AG04450 (cell line): ENCODE measurements at places on chromosomes 7 and 10.

GRCh38 chr10:94075506-94075905, 81.8 kb downstream of the PLCE1 start:
- DNase-seq, result no peak

DNA sequence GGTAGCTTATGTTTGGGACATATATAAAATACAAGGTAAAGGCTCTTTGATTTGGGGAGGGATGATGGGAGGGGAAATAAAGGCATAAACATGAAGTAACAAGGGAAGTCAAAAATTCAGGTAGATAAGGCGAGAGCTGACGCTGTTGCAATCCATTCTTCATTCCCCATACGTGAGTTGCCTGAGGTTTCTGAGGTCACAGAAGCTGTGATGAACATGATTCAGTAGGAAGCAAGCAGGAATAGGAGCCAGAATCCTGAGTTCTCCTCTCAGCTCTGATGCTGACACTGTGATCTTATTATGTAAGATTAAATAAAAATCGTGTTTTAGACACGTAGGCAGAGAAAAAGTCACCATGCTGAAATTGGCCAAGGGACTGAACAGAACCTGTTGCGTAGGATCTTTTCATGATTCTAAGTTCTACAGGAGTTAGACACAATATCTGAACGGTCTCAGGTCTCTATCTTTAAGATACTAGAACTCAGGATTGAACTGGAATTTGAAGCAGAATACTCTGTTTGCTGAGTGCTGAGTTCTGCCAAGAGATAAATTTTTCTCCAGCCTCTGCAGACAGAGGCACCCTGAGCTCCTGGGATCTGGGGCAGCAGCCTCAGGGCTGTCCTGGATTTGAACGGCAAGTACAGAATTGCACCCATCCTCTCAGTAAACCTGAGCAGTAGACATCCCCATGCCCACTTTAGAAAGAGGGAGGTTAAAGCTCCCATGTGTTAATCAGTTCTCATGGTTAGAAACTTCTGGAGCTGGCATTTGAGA, 21.0 kb downstream of the KLF6 start:
- no peak for DNase-seq

DNA sequence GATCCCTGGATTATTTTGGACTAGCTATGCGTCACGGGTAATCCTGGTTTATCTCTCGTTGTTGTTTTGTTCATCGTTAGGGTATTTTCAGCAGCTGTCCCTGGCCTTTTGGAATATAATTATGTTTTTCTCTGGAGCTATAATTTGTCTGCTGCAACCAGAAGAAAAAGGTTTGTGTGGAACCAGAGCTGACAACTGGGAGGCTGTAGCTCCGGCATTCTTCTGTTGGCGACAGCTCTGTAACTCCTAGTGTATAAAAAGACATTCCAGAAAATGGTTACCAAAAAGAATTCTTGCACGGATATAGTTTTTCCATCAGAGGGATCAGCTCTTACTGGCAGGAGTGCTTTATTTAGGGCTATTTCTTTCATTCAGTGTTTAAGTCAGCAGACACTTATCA, 130.9 kb upstream of the PRR15 start:
- DNase-seq, result no peak

DNA sequence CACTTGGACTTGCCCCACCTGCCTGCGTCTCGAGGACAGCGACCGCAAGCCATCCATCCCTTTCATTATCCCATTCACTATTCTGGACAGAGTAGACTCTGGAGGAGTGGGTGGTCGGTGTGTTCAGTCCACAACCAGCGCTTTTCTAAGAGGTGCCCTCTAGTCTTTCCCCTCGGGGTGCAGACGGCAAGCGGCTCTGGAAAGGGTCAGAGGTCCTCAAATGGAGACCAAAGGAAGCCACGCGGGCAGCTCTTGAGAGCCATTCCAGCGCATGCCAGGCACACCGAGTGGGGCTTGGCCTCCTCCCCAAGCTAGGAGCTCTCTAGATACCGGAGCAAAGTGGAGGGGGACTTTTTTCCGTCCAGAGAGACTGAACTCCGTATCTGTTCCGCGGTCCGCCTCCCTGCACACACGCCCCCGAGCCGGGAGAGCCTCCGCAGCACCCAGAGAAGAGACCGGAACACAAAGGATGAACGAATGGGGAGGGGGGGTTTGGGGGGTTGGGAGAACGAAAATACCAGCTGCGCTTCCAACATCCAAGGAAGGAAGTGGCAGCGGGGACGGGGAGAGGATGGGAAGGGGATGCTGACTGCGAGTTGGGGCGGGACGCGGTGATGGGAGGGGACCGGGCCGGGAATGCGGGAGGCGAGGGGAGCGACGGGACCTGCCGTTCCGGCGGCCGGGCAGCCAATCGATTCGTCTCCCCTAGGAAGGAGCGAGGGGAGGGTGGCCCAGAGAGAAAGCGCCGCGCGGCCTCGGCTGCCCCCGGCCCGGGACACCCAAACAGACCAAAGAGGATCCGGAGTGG, 515 bp downstream of the GSDME start:
- peak; percentile 26 for DNase-seq

GRCh38 chr10:119772334-119772733, 46.5 kb downstream of the INPP5F start:
- no peak for DNase-seq

DNA sequence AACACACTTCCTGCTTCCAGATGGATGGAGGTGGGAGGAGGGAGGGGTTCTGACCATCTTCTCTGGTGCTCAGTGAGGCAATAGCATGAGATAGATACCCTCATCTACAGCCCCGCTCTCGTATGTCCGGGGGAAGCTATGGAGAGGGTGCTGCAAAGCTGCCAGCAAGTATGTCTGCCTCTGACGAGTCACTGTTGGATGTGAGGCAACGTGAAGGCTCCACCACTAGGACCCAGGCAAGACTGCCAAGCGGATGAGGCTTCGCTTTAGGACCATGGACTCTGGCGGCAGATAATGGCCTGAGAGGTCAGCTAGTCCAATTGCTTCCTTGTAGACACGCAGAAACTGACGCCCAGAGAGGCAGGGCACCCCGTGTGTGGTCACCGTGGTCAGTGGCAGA, 601.6 kb downstream of the PTPRN2 start:
- no peak for DNase-seq

- DNase-seq, result no peak
These were observed 366 bp upstream of the TAF3 start for GRCh38 chr10:7817984-7818294.

GRCh38 chr10:111015181-111015580, 61.6 kb upstream of the ADRA2A start:
- no peak for DNase-seq

DNA sequence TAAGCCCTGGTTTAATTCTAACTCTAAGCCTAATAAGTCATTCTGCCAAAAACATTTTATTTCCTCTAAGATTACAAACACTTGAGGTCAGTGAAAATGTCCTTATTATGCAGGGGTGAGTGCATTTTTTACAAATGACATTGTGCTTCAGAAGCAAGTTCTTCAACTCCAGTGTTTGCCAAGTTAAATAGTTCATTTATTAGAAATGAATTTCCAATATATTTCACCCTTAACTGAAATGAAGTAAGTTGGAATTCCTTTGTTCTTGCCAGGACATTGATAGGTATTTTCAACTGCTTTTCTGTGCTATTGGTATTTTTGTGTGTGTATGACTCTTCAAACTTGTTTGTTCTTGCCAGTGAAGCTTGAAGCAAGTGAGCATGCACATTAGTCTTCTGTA, 89.5 kb upstream of the CCDC6 start:
- no peak for DNase-seq

GRCh38 chr7:105426606-105427146, 38.0 kb upstream of the SRPK2 start:
- no peak for DNase-seq

DNA sequence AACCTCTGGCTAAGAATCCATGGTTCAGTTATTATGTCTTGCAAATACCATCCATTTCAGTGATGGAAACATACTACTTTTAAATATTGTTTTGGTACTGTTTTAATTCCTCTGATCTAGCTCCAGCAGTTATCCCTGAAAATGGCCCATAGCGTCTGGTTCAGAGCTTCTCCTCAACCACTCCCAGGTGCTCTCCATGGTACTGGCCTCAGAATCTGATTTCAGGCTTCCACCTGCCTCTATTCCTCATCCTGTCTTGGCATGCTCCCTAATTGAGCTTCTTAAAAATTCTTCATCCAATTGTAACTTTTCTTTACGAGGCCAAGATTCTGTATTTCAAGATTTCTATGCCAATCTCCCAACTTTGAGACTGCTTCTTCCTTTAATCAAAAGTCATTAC, 236.3 kb downstream of the HTR7 start:
- no peak for DNase-seq

DNA sequence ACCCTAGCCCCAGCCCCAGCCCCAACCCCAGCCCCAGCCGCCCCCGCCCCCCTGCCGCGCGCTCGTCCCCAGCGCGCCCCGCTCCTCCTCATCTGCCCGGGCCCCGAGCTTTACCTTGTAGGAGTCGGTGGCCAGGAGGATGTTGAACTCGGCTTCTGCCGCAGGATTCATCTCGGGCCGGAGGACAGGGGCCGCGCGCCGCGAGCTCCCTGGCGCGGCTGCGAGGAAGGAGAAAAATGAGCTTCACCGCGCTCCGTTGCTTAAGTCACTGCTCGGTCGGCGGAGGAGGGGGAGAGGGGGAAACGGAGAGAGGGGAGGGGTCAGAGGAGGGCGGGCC, at the start of gene NAMPT:
Gene NAMPT (minus strand): TSS at position 270 of the 337 bp plus-strand sequence. CDS start 99 bp downstream, at position 171.
- DNase-seq, result no peak

- DNase-seq, result no peak
These were observed 77.5 kb upstream of the EEPD1 start for GRCh38 chr7:36075561-36075960.
